ENCODE measurements at places on chromosomes 7 and 10. TPM values are rescaled to one million over a fixed set of nuclear protein-coding genes. Genes with fewer than 3 reads are reported as not detected.

MNX1 gene
- 4.5 TPM for polyA plus RNA-seq

DNA sequence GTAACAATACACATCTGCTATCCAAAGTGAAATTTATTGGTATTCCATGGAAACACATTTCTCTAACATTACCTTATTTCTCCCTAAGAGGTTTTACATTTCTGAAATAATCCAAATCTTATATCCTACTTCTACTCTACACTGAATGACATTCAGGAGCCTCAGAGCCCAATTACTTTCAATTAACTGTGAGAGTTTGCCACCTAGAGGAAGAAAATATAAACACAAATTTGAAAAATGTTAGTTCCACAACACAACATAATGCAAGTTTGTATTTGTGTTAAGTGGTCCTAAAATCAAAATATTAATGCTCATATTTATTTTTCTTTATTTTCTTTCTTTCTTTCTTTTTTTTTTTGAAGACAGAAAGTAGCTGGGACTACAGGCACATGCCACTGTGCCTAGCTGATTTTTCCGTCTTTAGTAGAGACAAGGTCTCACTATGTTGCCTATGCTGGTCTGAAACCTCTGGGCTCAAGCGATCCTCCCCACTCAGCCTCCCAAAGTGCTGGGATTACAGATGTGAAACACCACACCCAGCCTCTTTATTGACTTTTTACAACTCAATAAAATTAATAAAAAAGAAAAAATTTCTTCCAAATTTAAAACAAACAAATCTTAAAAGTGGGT lies 46.0 kb downstream of the ATAD1 start:
- peak; percentile 30 for DNase-seq

- DNase-seq: no peak
These were observed 177.7 kb upstream of the ADO start for GRCh38 chr10:62626817-62627216.

- DNase-seq: no peak
These were observed 453 bp upstream of the RNLS start for GRCh38 chr10:88583584-88583957.

GRM3 gene
- not detected for polyA plus RNA-seq

BHLHA15 gene
- 0.23 TPM for polyA plus RNA-seq

AGAP9 gene
- polyA plus RNA-seq: 5.8 TPM

DNA sequence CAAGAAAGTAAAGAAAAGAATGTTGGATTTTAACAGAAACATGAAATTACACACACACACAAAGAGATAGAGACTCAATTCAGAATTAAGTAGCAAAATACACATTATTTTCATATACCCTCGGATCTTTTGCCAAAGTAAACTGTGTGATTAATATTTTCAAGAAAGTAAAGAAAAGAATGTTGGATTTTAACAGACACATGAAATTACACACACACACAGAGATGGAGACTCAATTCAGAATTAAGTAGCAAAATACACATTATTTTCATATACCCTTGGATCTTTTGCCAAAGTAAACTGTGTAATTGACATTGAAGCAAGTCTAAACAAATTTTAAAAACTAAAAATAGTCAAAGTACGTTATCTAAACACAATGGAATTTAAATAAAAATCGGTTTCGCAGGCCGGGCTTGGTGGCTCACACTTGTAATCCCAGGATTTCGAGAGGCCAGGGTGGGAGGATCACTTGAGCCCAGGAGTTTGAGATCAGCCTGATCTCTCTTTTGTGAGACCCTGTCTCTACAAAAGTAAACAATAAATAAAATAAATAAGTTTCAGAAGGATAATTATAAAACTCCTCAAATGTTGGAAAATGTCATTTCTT lies 337.3 kb upstream of the MAGI2 start:
- no peak for DNase-seq

HHEX gene
- polyA plus RNA-seq: 16.0 TPM

- DNase-seq: no peak
These were observed 4.3 kb downstream of the ANKRD1 start for GRCh38 chr10:90916392-90917237.

GDF10 gene
- 0.10 TPM for polyA plus RNA-seq

DNA sequence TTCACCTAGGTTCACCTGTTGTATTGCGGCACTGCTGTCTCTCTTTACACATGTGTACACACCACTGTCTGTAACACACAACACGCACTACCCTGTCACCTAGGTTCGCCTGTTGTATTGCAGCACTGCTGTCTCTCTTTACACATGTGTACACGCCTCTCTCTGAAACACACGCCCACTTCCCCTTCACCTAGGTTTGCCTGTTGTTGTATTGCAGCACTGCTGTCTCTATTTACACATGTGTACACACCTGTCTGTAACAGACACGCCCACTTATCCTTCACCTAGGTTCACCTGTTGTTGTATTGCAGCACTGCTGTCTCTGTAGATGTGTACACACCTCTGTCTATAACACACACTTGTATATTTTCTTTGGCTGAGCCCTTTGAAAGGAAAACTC lies 51.5 kb downstream of the WDR37 start:
- no peak for DNase-seq

PFKFB3 gene
- 220 TPM for polyA plus RNA-seq

- DNase-seq: peak; percentile 7
These were observed 584 bp upstream of the RUNDC3B start for GRCh38 chr7:87627634-87627994.
